ENCODE measurements at places on chromosomes 6 and 20. TPM values are rescaled to one million over a fixed set of nuclear protein-coding genes. Genes with fewer than 3 reads are reported as not detected.

Gene CENPW
- 5.8 TPM for total RNA-seq

DNA sequence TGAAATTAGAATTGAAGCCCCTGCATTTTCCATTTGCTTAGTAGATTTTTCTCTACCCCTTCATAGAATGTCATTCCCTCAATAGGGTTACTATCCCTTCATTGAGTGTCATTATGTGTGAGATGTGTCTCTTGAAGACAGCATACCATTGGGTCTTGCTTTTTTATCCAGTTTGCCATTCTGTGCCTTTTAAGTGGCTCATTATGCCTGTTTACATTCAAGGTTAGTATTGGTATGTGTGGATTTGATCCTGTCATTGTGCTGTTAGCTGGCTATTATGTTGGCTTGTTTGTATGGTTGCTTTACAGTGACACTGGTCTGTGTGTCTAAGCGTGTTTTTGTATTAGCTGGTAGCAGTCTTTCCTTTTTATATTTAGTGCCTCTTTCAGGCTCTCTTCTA lies 25.7 kb upstream of the TCF21 start:
- DNase-seq: no peak

DNA sequence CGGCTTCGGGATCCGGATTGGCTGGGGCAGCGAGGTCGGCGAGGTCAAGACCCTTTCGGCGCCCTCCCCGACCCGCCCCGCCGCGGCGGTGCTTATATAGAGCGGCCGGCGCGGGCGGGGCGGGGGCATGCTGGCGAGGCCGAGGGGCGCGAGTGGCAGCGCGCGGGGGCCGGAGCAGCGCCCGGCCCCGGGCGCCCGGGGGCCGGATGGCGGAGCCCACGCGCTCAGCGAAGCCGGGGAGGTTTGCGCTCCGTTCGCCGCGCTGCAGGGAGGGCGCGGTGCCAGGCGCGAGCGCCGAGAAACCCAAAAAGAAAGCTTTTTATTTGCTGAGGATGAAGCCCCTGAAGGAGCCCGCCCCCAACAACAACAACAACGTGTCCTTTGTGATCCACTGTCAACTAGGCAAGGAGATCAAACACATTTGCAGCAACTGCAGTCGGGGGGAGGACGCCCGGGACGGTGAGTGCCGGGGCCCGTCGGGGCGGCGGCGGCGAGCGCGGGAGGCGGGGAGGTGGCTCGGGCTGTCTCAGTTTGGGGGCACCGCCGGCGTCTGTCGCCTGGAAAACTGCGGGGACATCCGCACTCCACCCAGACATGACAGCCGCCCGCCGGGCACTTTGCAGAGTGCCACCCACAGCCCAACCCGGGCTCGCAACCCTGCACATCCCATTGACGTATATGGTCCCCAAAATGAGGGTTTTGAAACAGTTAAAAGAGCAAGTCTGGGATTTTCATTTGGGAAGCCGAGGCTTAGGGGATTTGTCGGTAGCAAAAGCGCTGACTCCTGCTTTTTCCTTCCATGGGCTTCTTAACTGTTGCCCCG lies 297.3 kb downstream of the PHACTR1 start:
- DNase-seq: peak; percentile 38

Gene FAM209B
- total RNA-seq: not detected

DNA sequence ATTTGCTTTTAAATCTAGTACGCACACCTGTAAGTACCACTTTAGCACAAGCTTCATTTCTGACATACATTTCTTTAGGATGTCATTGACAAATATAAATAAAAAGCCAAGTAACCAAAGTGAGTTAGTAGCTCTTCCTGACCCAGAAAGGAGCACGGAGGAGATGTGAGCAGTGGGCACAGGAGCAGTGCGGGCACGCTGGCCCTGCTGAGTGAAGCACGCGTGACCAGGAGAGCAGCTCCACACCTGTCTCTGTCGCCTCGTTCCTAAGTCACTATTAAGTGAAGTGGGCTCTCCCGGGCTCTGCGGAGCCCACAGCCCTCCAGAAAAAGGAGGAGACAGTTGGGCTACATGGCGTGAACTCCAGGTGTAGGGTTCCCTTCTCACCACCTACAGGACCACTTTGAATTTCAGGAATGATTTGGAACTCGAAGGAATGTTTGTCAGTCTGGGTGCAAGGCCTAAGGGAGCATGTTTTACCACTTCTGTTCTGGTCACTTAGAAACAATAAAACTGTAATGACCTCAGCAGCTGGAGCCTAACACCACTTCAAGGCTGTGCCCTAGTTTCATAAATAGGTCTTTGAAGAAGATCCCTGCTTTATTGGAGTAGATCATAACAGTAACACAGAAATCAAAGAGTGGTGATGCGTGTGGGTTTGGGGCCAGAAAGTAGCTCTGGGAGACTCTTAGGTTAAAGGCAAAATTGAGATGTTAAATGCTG lies 95.9 kb downstream of the FAM120B start:
- DNase-seq: no peak

Gene SUPT3H
- 10.1 TPM for total RNA-seq

DNA sequence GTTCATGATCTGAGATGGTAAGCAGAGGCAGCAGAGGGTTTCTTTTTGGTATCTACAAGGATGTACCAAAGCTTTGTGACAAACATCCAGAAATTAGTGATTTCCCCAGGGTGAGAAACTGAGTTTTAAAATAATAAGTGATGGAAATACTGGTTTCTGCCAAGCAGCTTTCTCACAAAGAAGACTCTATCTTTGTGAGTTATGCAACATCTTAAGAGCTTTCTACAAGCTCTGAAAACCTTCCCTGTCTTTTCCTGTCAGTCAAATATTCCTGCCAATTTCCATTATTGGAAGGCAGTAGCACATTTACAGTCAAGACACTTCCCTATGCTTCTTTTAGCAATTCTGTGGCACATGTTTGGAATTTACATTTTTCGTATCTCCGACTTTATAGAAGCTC lies 264.7 kb upstream of the SPTLC3 start:
- DNase-seq: no peak

Gene AVP
- total RNA-seq: not detected

DNA sequence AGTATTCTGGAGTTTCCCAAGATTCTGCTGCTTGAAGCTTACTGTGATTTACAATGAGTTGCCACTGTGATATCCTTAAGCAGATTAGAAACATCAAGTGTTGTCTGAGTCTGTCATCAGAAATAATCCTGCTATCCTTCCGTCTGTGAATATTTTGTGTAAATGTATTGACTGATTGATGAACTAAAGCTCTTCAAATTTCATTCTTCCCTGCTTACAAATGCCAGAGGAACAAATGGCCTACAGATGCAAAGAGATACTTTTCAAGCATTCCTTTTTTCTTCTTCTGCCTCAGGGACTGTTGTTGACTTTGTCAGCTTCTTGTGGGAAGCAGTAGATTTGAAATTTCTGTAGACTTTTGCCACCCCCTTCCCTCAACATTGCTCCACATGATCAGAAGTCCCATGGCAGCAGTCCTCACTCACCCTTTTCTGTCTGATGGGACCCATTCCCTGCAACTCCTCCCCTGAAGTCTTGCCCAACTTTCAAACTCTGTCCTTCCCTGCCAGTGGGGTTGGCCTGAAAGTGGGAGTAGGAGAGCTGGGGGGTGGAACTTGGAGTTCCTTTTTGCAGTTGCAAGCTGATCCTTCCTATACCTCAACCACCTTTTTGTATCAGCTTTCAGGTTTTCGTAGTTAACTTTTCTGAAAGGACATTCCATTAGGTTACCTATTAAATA lies 38.5 kb upstream of the MLIP start:
- DNase-seq: peak; percentile 8

Gene MOCS1
- total RNA-seq: 25.9 TPM

Gene CLVS2
- total RNA-seq: not detected

Gene SLC22A1
- total RNA-seq: 2.3 TPM

DNA sequence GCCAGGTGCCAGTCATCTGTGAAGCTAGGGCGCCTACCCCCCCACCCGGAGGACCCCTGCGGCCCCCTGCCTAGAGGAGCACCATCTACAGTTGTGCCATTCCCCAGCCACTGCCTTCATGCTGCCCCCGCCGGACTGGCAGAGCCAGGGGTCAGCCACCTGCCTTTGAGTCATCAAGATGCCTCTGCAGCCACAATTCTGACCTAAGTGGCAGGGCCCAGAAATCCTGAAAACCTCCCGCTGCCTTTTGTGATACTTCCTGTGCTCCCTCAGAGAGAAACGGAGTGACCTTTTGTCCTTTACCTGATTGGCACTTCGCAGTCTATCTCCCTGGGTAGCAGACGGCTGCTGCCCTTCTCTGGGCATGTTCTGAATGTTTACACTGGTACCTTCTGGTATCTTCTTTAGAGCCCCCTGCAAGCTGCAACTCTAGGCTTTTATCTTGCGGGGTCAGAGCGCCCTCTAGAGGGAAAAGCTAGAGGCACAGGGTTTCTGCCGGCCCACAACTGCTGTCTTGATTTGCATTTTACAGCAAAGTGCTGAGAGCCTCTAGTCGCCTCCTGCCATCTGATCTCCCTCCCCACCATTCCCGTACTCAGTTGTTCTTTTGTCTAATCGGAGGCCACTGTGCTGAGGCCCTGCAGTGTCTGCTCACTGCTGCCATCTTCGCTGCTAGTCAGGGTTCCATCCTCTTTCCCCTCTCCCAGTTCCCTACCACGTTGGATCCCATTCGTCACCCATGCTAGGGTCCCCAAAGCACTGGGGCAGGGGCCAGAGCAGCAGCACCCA lies 26.9 kb downstream of the SPATA2 start:
- DNase-seq: peak; percentile 85

- DNase-seq: peak; percentile 71
Observed at GRCh38 chr6:34791164-34791700, 651 bp upstream of the BLTP3A start.

Gene TNNC2
- total RNA-seq: not detected

Gene FRS3
- 7.0 TPM for total RNA-seq

Gene TRIM39
- 17.7 TPM for total RNA-seq

DNA sequence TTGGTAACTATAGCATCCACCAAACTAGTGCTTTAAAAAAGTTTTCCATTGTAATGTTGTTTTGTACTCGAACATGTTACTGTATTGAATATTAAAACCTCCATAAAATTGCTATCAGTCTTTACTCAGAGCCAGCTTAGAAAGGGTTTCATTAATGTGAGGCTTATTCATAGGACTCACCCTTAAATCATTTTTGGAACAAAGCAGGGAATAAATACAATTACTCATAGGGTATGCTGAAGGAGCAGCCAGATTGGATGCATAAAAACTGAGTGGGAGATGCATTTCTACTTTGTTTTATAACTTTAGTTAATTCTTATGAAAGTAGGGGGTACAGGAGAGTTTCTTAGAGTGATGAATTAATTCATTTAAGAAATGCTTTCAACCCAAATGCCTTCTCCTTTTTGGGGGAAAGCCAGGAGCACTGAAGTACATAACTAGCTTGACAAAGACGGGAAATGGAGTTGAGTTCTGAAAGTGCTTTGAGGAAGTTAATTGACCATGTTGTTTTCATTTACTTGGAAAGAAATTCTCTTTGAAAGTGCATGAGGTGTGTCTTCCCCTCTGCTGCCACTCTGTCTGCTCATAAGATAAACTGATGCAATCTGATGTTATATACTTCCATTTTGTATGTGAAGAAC lies 90.3 kb downstream of the RNF144B start:
- DNase-seq: peak; percentile 88
